ENCODE measurements at places on chromosomes 4 and X. TPM values are rescaled to one million over a fixed set of nuclear protein-coding genes. Genes with fewer than 3 reads are reported as not detected.
A peak's percentile ranks its signal among the peaks of the same experiment; 100 is the strongest.

DNA sequence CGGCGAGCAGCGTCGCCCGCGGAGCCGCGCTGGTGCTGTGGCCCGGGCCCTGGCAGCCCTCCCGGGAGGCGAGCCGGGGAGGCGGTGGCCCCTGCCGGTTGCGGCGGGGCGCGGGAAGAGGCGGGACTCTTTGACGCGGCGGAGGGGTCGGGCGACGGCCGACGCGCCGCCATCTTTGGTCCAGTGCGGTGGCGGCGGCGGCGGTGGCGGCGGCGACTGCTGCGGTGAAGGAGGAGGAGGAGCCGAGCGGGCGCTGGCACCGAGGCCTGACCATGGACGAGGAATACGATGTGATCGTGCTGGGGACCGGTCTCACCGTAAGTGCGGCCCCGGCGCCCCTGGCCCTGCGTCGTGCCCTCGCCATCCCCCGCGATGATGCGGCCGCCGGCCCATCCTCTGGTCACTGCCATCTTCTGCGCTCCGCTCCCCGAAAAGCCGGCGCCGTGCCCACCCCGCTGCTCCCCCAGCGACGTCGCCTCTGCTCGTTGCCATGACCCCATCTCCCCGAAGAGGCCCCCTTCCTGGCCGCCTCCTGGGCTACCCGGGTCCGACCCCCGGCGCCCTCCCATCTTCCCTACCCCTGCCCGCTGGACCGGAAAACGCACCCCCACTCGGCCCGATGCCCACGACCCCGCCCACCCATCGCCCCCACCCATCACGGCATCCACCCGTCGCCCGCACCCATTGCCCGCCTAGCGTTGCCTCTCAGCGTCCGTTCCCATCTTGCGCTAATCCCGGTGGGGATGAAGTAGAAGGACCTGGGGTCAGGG is at the start of gene GDI1:
GDI1 (plus strand) TSS at position 172 of the 770 bp plus-strand sequence; CDS start at position 273, 101 bp downstream.
- no peaks in the 10 kb centered on the region for H3K27me3 ChIP-seq
- peaks cover 16% of the 10 kb centered on the region for H3K4me1 ChIP-seq
- DNase-seq = peak; percentile 36
- no peaks in the 10 kb centered on the region for H3K36me3 ChIP-seq
- H3K4me3 ChIP-seq = peak within 1 kb of the TSS; percentile 56

- H3K4me1 ChIP-seq = no peaks in the 10 kb centered on the region
- H3K27me3 ChIP-seq = no peaks in the 10 kb centered on the region
- no peaks in the 10 kb centered on the region for H3K36me3 ChIP-seq
- no peak overlapping the region for H3K27ac ChIP-seq
- DNase-seq = no peak
- H3K4me3 ChIP-seq = no peak overlapping the region
Observed at GRCh38 chr4:48454591-48454990, 28.6 kb upstream of the SLC10A4 start.

GRCh38 chr4:15434091-15434490 is 6.3 kb downstream of the C1QTNF7 start:
- H3K27ac ChIP-seq = no peak overlapping the region
- no peaks in the 10 kb centered on the region for H3K27me3 ChIP-seq
- no peaks in the 10 kb centered on the region for H3K36me3 ChIP-seq
- no peak overlapping the region for H3K4me3 ChIP-seq
- no peaks in the 10 kb centered on the region for H3K4me1 ChIP-seq

GRCh38 chr4:46648088-46648744 is 258.3 kb upstream of the GABRA2 start:
- H3K27ac ChIP-seq = no peak overlapping the region
- DNase-seq = peak; percentile 16
- no peaks in the 10 kb centered on the region for H3K36me3 ChIP-seq
- no peaks in the 10 kb centered on the region for H3K27me3 ChIP-seq

The ALB gene
- total RNA-seq = not detected
